Stimulated activated CD4-positive, alpha-beta T cell treated with anti-CD3 and anti-CD28 coated beads, Interleukin-1b, Interleukin-23, amount 100 ng/mL, for 1 hour (primary cell): ENCODE measurements at places on chromosomes 2 and 18.

GRCh38 chr2:239375278-239376061 is 25.4 kb downstream of the HDAC4 start:
- no peak for DNase-seq

DNA sequence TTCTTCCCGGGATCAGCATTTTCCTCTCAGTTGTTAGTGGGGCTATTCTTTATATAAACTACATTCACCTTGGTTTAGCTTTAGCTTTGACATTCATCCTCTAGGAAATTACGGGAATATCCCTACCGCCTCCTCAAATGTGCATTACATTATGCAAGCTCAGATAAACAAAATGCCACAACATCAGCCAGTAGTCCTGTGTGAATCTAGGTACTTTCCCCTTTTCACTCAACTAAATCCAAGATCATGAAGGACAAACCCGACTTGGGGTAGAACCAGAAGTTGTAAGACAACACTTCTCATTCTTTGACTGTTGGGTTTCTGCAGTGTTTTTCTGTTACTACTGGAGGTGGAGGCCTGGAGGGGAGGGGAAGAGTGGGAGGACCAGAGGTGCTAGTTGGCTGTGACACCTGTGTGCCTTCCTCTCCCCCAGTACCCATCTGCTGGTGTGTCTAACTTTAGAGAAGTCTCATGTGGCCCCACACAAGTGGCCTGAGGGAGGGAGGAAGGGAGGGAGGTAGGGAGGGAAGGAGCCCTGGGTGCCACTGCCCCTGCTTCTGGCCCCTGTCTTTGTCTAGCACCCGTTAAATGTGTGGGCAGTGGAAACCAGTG is 84.8 kb upstream of the BCL2L11 start:
- DNase-seq, result no peak

DNA sequence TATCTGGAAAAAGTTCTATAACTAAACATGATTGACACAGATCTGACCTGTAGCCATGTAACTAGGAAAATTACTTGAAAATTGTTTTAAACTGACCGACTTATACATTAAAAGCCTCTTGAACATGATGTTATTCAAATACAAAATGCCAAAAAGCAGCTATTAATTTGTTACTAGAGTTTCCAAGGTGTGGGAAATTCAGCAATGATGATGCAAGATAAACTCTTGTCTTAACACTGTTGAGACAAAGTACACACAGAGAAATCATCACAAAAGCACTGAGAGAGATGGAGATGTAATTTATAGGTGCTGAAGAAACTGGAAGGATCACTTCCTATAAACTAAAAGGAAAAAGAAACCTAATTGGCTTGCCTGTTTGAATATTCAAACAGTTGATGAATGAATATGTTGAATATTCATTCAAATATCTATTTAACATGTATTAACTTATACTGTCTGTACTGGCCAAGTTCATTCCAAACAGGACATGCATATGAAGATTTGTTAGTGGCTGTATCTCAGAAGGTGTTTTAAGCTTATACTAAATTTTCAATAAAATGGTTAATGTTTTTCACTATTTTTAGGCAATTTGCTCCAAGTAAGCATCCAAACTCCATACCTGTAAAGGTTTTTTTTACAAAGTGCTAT is 34.6 kb upstream of the WDR75 start:
- DNase-seq, result no peak

DNA sequence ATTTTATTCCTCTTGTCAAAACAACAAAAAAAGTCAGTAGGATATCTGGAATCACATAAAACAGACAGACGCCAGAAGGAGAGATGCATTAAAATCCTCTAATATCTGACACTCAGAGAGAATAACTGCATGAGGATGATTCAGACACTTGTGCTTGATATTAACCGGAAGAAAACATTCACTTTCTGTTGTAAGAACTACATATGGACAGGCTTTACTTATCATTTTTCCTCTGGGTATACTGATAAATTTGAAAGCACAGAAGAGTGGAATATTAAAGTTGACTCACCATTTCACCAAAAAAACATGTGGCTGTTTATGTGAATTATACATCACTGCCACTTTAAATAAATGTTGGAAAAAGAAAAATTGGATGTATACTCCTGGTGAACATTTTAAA is 589.1 kb upstream of the CDH2 start:
- DNase-seq, result no peak

DNA sequence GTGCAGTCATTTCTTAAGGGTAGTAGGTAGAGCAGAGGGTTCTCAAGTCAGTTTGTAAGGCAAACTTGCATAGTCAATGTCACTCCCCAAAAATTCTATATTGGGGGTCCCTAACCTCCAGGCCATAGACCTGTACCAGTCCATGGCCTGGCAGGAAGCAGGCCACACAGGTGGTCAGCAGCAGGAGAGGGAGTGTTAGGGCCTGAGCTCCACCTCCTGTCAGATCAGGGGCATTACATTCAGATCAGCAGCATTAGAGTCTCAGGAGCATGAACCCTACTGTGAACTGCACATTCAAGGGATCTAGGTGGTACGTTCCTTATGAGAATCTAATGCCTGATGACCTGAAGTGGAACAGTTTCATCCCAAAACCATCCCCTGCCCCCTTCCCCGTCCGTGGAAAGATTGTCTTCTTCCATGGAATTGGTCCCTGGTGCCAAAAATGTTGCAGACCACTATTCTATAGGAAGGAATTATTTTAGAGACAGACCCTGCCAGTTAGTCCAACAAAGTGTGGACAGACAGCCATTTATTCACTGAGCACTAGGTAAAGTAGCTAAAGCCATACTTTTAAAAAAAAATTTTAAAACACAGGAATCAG is 6.7 kb downstream of the COA5 start:
- no peak for DNase-seq

GRCh38 chr2:229350883-229351282 is 79.8 kb upstream of the PID1 start:
- DNase-seq, result no peak

DNA sequence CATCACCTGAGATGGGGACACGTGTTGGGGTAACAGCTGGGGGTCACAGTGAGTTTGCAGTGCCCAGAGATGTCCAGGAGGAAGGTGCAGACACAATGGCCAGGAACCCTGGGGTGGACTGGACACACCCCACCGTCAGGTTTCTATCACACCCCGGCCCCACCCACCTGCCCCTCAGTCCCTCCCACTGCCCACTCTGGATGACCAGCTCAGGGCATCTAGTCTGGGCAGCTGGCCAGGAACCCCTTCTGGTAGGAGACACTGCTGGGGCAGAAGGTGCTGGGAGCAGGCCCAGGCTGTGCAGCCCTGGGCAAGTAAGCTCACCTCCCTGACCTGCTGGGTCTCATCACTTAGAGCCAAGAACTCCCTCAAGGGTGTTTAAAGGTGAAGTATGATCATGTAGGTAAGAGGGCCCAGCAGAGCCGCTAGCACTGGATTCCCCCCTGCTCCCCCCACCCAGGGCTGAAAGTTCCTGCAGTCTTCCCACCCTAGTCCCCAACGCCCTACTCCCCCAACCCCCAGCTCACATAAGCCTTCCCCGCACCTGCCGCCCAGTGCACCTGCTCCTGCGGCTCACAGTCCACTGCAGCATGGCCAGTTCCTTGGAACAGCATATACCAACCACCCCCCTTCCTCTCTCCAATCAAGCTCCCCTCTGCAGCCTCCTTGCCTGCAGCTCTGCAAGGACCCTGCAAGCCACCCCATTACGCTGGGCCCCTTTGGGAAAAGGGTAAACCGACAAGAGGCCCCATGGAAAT is 17.3 kb downstream of the BIN1 start:
- DNase-seq, result no peak

- DNase-seq, result no peak
These were observed 493.8 kb upstream of the NRP2 start for GRCh38 chr2:205188239-205189138.

DNA sequence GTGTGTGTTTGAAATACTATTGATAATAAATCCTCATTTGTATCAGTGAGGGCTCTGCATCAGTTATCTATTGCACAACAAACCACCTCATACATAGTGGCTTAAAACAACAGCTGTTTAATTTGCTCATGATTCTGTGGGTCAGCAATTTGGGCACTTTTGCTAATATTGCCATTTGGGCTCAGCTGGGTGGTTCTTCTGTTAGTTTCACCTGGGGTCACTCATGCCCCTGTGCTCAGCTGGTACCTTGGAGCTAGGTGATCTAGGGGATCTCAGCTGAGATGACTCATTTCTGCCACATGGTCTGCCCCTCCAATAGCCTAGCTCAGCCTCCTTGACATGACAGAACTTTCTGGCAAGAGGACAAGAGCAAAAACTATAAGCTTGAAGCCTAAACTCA is 126.3 kb downstream of the LYPD6B start:
- DNase-seq, result no peak

DNA sequence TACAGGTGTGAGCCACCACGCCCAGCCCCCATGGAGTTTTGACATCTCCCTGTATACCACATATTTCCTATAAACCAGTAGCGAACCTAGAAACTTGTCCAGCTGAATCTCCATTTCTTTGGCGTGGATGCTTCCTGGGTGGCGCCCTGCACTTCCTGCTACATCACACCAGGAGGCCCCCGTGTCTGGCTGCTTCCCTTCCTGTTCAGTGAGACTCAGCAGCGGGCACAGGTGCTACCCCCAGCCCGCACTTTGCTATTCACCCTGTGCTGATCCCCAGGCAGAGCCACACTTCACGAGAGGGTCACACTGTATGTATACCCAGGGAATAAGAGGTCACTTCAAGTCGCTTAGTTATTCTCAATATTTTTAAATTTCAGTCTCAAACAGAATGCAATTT is 35.0 kb downstream of the CYP27C1 start:
- no peak for DNase-seq

DNA sequence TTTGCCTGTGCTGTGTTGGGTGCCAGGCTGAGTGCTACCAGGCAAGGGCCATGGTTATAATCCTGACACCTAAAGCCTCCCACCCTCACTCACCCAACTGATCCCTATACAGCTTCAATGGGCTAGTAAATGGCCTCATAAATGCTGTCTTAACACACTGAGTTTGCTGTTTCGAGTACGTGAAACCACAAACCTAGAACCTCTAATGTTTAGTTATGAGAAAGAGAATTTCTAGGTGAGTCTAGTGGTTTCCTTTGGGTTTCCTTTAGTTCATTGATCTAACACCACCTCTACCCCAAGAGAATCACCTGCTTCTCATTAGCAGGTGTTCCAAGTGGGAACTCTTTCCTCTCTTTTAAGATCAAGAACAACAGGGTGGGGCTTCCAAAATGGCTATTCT is 172.0 kb downstream of the MC4R start:
- DNase-seq, result no peak

- no peak for DNase-seq
These were observed 221.3 kb upstream of the ITGA4 start for GRCh38 chr2:181235683-181236459.

DNA sequence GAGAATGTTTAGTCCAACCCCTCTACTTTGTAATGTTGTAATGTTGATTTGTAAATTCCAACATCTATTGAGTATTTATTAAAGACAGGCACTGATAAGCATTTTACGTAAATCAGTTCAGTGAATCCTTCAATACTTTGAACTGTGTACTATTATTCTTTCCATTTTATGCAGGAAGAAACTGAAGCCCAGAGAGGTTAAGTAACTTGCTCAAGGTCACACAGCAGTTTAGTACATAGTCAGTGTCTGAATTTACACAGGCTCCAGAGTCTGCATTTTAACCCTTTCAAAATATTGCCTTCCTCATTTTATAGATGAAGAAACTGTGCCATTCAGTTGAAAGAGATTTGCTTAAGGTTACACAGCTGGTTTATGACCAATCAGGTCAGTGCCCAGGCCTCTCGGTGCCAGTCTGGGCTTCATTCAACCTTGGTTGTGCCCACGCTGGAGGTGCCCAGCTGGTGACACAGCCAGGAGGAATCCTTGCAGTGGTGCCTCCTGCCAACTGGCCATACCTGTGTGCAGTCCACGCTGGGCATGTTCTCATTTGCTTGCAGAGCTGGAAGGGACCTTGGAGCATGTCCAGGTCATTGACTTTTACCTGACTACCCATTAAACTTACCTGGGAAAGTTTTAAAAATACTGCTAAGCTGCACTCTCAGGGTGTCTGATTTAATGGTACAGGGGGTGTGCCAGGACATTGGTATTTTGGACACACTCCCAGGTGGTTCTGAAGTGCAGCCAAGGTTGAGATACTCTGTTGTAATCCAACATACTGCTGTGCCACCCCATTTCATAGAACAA is 74.3 kb upstream of the CYRIA start:
- DNase-seq, result no peak

GRCh38 chr2:47344890-47345589 is 57.9 kb upstream of the MSH2 start:
- DNase-seq, result no peak

DNA sequence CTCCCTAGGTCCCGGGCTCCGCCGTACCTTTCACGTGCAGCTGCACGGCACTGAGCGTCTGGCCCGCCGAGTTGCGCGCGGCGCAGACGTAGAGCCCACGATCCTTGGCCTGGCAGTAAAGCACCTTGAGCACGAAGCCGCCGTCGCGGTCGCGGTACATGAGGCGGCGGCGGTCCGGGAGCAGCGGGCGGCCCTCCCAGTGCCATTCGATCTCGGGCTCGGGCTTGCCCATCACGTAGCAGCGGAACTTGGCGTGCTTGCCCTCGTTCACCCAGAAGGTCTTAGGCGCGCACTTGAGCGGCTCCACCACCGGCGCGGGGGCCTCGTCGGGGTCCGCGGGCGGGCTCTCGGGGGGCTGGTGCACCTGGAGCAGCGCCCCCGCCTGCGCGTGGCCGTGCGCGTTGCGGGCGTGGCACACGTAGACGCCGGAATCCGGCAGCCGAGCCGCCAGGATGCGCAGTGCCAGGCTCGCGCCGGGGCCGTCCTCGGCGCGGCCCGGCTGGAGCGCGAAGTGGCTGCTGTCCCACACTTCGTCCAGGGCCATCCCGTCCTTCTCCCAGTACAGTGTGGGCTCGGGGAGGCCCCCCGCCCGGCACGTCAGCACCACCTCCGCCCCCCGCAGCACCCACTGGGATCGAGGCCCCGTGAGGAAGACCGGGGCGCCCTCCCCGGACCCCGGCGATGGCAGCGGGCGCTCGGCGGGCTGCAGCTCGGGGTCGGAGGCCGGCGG is 980 bp downstream of the OBSL1 start:
- no peak for DNase-seq

DNA sequence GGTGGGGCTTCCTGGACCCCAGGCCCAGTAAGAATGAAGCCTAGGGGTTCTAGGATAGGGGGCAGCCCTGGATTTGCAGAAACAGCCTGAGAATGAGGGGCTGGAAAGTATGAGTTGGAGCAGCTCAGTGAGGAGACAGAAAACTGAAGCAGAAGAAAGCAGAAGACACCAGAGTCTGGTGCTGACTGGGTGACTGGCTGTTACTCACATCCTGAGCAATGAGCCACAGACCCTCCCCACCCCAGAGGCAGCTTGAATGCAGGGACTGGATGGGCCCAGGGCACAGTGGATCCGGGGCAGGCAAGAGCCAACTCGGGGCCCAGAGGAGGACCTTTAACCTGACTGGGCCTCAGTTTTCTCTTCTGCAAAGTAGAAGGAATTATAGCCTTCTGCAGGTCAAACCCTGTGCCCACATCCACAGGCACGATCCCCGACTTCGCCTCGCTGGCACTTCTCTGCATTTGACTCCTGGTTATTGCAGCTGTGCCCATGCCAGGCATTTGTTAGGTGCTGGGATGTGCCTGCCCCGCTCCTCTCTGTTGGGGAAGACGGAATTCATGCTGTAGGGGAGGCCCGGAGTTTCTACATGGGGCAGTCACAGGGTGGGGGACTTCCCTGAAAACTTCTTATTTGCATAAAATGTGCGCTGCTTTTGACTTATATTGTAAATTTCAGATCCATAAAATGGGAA is 8.5 kb downstream of the STEAP3 start:
- DNase-seq, result no peak
